ENCODE measurements at places on chromosomes 4 and X. TPM values are rescaled to one million over a fixed set of nuclear protein-coding genes. Genes with fewer than 3 reads are reported as not detected.

- no peaks in the 10 kb centered on the region for H3K36me3 ChIP-seq
- no peaks in the 10 kb centered on the region for H3K4me1 ChIP-seq
- no peaks in the 10 kb centered on the region for H3K27me3 ChIP-seq
- no peak overlapping the region for H3K27ac ChIP-seq
These were observed 133.6 kb upstream of the ARHGEF9 start for GRCh38 chrX:63918611-63919010.

DNA sequence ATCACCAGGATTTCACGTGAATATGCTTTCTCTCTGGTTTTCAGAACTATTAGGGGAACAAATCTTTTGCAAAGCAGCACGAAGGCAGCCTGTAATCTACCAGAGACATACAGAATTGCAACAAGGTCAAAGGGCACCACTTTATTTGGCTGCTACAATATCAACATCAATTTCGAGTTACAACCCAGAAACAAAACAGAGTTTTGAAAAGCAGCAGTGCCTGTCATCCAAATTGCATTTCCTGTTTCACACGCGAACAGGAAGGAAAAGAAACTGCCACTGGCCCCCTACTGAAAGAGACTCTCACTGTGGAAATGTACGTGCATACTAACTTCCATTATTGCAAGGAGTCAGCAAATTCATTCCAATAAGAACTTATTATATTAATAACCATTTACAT lies 17.1 kb upstream of the C1QTNF7 start:
- H3K27ac ChIP-seq, result peak overlapping the region; percentile 71
- H3K4me3 ChIP-seq, result no peak overlapping the region
- peak; percentile 22 for DNase-seq
- H3K36me3 ChIP-seq, result no peaks in the 10 kb centered on the region
- no peaks in the 10 kb centered on the region for H3K27me3 ChIP-seq
- H3K4me1 ChIP-seq, result peaks cover 16% of the 10 kb centered on the region

- H3K36me3 ChIP-seq, result no peaks in the 10 kb centered on the region
- peak overlapping the region; percentile 49 for H3K27ac ChIP-seq
- H3K27me3 ChIP-seq, result no peaks in the 10 kb centered on the region
- H3K4me3 ChIP-seq, result no peak overlapping the region
- H3K4me1 ChIP-seq, result peaks cover 19% of the 10 kb centered on the region
These were observed 9.3 kb downstream of the TMEM255A start for GRCh38 chrX:120301960-120302359.

- H3K4me3 ChIP-seq, result no peak overlapping the region
- H3K27me3 ChIP-seq, result no peaks in the 10 kb centered on the region
- H3K4me1 ChIP-seq, result no peaks in the 10 kb centered on the region
- H3K36me3 ChIP-seq, result no peaks in the 10 kb centered on the region
These were observed 296.1 kb upstream of the ANKRD50 start for GRCh38 chr4:125008676-125009075.

DNA sequence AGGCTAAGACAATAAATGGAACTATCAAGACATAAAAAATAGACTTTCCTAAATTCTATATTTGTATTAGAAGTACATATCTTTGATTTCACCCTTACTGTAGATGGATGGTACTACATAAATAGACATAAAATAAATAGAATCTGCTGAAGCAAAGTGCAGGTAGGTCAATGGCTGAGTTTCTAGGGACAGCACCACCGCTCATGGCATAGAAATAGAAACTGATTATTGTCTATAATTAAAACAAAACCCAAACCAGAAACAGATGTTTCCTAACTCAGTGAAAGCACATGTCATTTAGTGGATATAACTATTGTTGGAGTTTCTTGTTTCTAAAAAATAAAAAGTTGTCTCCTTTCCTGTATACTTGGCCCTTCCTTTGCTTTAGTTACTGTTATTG lies 387.3 kb upstream of the ADGRL3 start:
- no peaks in the 10 kb centered on the region for H3K27me3 ChIP-seq
- H3K36me3 ChIP-seq, result no peaks in the 10 kb centered on the region
- H3K4me1 ChIP-seq, result no peaks in the 10 kb centered on the region
- DNase-seq, result no peak

GRCh38 chr4:59223292-59223941 lies 1976.7 kb upstream of the ADGRL3 start:
- no peaks in the 10 kb centered on the region for H3K27me3 ChIP-seq
- no peak for DNase-seq
- H3K27ac ChIP-seq, result no peak overlapping the region
- no peaks in the 10 kb centered on the region for H3K4me1 ChIP-seq
- no peak overlapping the region for H3K4me3 ChIP-seq

DNA sequence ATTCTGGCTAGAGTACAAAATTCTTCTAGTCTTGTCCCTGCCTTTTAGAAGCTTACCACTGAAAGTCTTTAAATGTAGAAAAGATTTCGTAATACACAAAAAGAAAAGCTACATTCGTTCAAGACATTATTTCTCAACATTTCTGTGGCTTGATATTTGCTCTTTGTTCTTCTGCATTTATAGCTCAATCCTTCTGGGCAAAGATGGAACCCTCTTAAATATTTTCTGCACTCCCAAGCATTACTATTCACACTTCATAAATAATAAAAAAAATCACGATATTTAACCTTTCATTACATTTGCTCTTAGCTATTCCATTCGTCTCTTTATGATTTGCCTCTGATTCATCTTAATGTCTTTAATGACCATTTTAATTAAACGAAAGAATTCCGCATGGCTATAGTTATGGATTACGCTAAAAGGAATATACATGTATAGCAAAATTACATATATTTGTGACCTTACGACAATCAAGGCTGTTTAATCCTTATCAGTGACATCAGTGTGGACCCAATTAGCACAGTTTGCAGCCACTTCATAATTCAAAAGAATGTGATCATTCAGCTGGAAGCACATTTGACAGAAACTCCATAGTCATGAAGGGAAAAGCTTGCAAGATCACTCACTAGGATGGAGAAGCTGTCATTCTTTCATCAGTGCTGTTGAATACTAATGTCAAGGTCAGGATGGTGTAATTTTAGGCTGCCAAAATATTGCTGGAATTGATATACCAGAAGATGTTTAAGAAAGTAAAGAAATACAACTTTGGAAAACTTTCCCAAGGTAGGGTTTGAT lies 1075.0 kb upstream of the TENM3 start:
- H3K4me1 ChIP-seq, result no peaks in the 10 kb centered on the region
- DNase-seq, result no peak
- no peaks in the 10 kb centered on the region for H3K36me3 ChIP-seq
- no peak overlapping the region for H3K4me3 ChIP-seq

- H3K27me3 ChIP-seq, result no peaks in the 10 kb centered on the region
- H3K4me1 ChIP-seq, result no peaks in the 10 kb centered on the region
- H3K4me3 ChIP-seq, result no peak overlapping the region
- H3K36me3 ChIP-seq, result no peaks in the 10 kb centered on the region
- DNase-seq, result no peak
These were observed 176.7 kb upstream of the FAT1 start for GRCh38 chr4:186900232-186900900.

GRCh38 chr4:88722276-88722780 lies 24.7 kb upstream of the NAP1L5 start:
- no peak overlapping the region for H3K27ac ChIP-seq
- DNase-seq, result no peak
- H3K4me1 ChIP-seq, result no peaks in the 10 kb centered on the region
- no peak overlapping the region for H3K4me3 ChIP-seq
- H3K27me3 ChIP-seq, result no peaks in the 10 kb centered on the region

DNA sequence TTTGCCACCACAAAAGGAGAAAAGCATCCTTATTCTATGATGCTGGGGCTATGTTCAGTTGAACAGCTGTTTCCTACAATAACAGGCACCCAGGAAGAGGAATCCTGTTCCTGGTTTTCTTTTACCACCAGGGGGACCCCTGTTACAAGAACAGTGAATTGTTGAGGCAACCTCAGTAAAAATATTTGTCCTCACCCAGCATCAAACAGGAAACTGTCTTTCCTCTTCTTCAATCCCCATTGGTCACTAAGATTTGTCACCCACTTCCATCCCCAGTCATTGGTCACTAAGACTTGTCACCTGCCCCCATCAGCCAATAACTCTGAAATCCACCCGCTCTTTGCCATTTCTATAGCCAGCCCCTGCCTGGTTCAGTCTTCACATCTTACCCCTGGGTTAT lies 143.5 kb upstream of the GALNT7 start:
- no peaks in the 10 kb centered on the region for H3K36me3 ChIP-seq
- no peak overlapping the region for H3K27ac ChIP-seq
- no peak overlapping the region for H3K4me3 ChIP-seq
- no peaks in the 10 kb centered on the region for H3K4me1 ChIP-seq

DNA sequence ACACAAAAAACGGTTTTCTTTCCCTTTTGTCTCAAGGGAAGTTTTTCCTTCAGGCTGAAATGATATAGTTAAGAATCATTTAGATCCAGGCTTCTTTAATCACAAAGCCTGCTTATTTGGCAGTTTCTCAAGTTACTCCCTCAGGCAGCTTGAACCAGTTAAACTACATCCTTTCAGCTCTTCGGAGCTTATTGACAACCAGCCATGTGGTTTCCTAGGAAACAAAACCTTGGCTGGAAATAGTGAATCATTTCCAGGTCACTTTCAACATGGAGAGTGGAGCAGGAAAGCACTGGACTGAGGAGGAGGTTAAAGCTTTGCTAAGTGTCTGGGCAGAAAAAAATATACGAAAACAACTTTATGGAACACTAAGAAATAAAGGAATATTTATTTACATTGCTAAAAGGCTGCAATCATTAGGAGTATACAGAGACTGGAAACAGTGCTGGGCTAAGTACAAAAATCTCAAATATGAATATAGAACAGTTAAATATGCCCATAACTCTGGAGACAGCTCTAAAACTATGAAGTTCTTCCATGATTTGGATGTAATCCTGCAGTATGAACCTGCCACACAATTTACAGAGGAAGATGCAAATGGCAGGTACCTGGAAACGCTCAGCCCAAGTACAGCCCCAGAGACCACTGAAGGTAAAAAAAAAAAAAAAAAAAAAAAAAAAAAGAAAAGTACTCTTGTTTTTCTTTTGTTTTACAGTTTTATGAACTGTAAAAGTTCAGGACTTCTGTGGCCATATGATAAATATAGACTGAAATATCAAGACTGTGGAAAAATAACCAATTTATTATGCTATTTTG lies 23.2 kb upstream of the AASDH start:
- H3K4me3 ChIP-seq, result no peak overlapping the region
- H3K4me1 ChIP-seq, result no peaks in the 10 kb centered on the region
- H3K27ac ChIP-seq, result no peak overlapping the region
- H3K36me3 ChIP-seq, result no peaks in the 10 kb centered on the region
- no peak for DNase-seq
- no peaks in the 10 kb centered on the region for H3K27me3 ChIP-seq

GRCh38 chr4:137226900-137227299 lies 305.4 kb downstream of the PCDH18 start:
- no peak overlapping the region for H3K27ac ChIP-seq
- no peaks in the 10 kb centered on the region for H3K27me3 ChIP-seq
- no peaks in the 10 kb centered on the region for H3K36me3 ChIP-seq
- no peak overlapping the region for H3K4me3 ChIP-seq
- DNase-seq, result no peak

DNA sequence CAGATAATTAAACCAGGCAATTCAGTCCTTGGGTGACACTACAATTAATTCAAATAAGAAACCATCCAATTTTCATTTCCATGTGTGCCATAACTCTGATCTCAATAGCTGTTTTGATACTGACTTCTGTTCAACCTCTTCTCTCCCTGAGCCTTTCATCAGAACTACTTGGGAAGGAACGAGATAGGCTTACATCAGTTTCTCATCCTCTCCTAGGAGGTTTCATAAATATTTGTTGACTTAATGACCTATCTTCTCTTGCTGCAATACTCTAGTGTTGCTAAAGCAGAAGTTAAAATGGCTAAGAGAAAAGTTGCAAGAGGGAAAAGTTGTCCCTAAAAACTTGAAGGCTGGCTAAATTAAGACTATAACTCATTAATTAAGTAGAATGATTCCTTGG lies 41.8 kb downstream of the PRKG2 start:
- H3K27me3 ChIP-seq, result no peaks in the 10 kb centered on the region
- no peak overlapping the region for H3K27ac ChIP-seq
- H3K4me3 ChIP-seq, result no peak overlapping the region
- no peak for DNase-seq

The MXRA5 gene
- total RNA-seq, result not detected

The SLC2A9 gene
- total RNA-seq, result 3.0 TPM

The ASB12 gene
- total RNA-seq, result 0.20 TPM

The UPF3B gene
- 10.4 TPM for total RNA-seq

The WNK3 gene
- 0.29 TPM for total RNA-seq

Data from T-cell (primary cell).